ENCODE measurements at places on chromosomes 7 and 10.

GRCh38 chr10:83988435-83988834 lies 150.9 kb upstream of the GHITM start:
- no peak for DNase-seq

DNA sequence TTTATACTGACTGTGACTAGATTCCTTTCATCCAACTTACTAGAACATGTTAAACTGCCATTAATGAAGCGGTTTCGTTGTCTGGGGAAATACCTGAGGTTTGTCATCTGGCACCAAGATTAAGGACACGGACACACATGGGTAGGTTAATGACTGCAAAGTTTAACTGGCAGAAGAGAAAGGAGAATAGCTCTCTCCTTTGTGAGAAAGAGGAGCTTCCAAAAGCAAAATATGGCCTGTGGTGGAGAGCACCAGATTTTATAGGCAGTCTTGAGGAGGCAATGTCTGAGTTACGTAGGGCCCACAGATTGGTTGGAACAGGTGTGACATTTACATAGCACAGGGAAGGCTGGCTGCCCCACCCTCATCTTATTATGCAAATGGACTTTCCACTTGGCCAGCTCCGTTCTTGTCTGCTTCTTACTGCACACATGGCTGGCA lies 1193.0 kb upstream of the CELF2 start:
- DNase-seq: no peak

GRCh38 chr10:90066435-90066834 lies 365.0 kb downstream of the KIF20B start:
- no peak for DNase-seq

- DNase-seq: no peak
Observed at GRCh38 chr10:70067586-70067985, 14.9 kb downstream of the MACROH2A2 start.

DNA sequence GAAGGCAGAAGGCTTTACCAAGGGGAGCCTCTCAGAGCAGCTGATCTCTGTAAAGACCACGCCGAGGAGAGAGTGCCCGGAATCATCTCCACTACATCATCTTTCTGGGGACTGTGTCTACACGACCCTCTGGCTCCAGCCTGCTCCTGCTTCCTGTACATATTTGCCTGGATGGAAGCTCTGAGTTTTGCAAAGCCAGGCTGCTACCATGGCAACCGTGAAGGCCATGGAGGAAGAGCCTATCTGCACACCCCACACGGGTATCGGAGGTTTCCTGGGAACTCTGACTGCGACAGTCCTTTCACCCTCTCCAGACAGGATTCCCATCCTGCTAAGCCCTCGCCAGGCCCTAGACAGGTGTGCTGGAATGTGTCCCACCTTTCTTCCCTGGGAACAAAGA lies 83.4 kb upstream of the TNRC18 start:
- no peak for DNase-seq

GRCh38 chr10:51875610-51876009 lies 176.2 kb upstream of the CSTF2T start:
- no peak for DNase-seq

GRCh38 chr10:5619362-5620211 lies 46.8 kb downstream of the ASB13 start:
- peak; percentile 44 for DNase-seq

Data from natural killer cell treated with Interleukin-12 subunit alpha and Interleukin-12 subunit beta and Interleukin-15 and Interleukin-18, amount 100 ng/mL, for 72 hours (primary cell).